Right lobe of liver (tissue), 6 donors: ENCODE measurements at places on chromosomes 1 and 21.

GRCh38 chr1:33943978-33944377, 80.1 kb downstream of the HMGB4 start:
- no peak for DNase-seq
- H3K27me3 ChIP-seq, result no peaks in the 10 kb centered on the region
- no peak overlapping the region for H3K27ac ChIP-seq
- H3K4me3 ChIP-seq, result no peak overlapping the region

- no peaks in the 10 kb centered on the region for H3K36me3 ChIP-seq
- H3K4me1 ChIP-seq, result no peaks in the 10 kb centered on the region
- H3K27me3 ChIP-seq, result no peaks in the 10 kb centered on the region
- H3K4me3 ChIP-seq, result no peak overlapping the region
- no peak overlapping the region for H3K27ac ChIP-seq
These were observed 9.2 kb downstream of the FCRL3 start for GRCh38 chr1:157691285-157691920.

- H3K27ac ChIP-seq, result no peak overlapping the region
- no peaks in the 10 kb centered on the region for H3K4me1 ChIP-seq
- no peak for DNase-seq
- H3K4me3 ChIP-seq, result no peak overlapping the region
These were observed 31.4 kb upstream of the PKP1 start for GRCh38 chr1:201251851-201252430.

DNA sequence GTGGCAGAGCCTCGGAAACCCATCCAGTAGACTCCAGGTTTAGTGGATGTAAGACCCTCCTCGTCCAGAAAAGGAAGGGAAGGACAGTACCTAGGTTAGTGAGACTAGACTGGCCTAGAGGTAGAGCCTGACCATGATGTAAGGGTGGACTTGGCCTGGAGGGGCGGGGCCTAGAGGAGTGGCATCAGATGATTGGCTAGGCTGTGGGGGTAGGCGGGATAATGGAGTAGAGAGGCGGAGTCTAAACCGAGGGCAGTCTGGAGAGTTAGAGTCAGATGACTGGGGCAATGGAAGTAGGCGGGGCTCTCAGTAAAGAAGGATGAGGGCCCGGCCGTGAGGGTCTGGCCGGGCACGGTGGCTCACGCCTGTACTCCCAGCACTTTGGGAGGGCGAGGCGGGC, 70.1 kb downstream of the EPHB2 start:
- H3K36me3 ChIP-seq, result no peaks in the 10 kb centered on the region
- H3K4me1 ChIP-seq, result no peaks in the 10 kb centered on the region
- DNase-seq, result no peak
- H3K27ac ChIP-seq, result no peak overlapping the region

DNA sequence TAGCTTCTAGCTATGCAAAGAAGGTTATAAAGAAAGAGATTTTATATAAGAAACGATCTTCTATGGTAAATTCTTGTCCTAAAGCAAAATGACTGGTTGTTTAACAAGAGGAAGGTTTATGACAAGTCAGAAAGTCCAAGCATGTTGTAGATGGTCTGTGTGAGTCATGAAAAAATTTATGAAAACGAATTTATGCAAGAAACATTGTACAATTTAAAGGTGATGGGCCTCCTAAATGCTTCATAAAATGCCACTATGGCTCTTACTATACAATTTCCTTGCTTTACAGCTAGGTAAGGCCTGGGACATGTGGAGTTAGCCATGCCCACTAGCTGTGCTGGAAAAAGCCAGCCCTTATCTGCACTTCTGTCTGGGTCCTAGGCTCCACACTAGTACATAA, 125.4 kb downstream of the PTGER3 start:
- no peak overlapping the region for H3K4me3 ChIP-seq
- no peak overlapping the region for H3K27ac ChIP-seq
- no peak for DNase-seq
- no peaks in the 10 kb centered on the region for H3K36me3 ChIP-seq
- no peaks in the 10 kb centered on the region for H3K27me3 ChIP-seq

DNA sequence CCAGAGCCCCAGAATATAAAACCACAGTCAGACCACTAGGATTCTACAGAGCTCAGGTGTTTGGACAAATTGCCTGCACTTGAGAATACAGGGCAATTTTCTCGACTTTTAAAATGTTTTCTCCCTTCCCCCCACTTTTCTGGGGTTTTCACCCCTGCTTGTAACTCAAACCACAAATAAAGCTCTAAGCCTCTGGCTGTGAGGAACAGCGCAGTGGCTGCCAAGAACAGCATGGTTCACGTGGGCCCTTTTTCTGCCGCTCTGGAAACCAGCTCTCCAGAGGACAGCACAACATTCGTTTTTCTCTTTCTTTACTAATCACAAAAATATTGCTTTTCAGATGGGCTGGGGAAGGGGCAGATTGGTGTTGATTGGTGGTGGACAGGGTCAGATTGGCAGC, 102.2 kb upstream of the JUN start:
- no peaks in the 10 kb centered on the region for H3K27me3 ChIP-seq
- no peak overlapping the region for H3K27ac ChIP-seq
- no peak overlapping the region for H3K4me3 ChIP-seq
- H3K4me1 ChIP-seq, result no peaks in the 10 kb centered on the region
- no peaks in the 10 kb centered on the region for H3K36me3 ChIP-seq
- DNase-seq, result no peak

- H3K27me3 ChIP-seq, result no peaks in the 10 kb centered on the region
- no peaks in the 10 kb centered on the region for H3K4me1 ChIP-seq
- no peak overlapping the region for H3K4me3 ChIP-seq
- no peaks in the 10 kb centered on the region for H3K36me3 ChIP-seq
- H3K27ac ChIP-seq, result no peak overlapping the region
These were observed 7.4 kb downstream of the ZNF436 start for GRCh38 chr1:23362218-23362713.

DNA sequence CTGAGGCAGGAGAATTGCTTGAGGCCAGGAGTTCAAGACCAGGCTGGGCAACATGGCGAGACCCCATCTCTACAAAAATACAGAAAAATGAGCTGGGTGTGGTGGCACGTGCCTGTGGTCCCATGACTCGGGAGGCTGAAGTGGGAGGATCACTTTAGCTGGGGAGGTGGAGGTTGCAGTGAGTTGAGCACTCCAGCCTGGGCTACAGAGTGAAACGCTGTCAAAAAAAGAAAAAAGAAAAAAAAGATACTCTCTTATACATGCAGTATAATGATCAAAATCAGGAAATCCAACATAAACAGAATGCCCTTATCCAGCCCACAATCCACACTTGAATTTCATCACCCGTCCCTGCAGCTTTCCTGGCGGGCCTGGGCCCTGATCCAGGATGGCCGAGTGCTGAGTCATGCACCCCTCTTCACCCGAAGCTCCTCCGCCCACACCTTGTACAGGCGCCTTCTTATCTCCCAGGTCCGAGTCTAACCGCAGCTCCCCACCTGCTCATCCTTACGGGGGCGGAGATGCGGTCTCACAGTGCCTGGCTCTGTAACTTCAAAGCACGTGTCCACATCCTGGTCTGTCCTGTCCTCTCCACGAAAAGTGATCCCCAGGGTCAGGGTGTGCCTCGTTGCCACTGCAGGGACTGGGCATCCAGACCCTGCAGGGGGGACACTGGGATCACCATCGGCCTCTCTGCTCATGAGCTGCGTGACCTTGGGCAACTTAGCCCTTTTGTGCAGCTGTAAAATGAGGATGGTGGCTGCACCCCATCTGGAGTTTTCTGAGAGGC, 120.2 kb upstream of the SLC45A1 start:
- H3K27me3 ChIP-seq, result no peaks in the 10 kb centered on the region
- no peaks in the 10 kb centered on the region for H3K36me3 ChIP-seq
- no peak overlapping the region for H3K4me3 ChIP-seq
- peak overlapping the region; percentile 58 for H3K27ac ChIP-seq
- H3K4me1 ChIP-seq, result peaks cover 31% of the 10 kb centered on the region

- H3K4me1 ChIP-seq, result no peaks in the 10 kb centered on the region
- no peak overlapping the region for H3K4me3 ChIP-seq
- H3K27me3 ChIP-seq, result no peaks in the 10 kb centered on the region
- DNase-seq, result no peak
- H3K27ac ChIP-seq, result no peak overlapping the region
These were observed 7.1 kb downstream of the GIPC2 start for GRCh38 chr1:78052685-78053405.

- H3K4me3 ChIP-seq, result no peak overlapping the region
- no peaks in the 10 kb centered on the region for H3K36me3 ChIP-seq
- peaks cover 10% of the 10 kb centered on the region for H3K4me1 ChIP-seq
- no peaks in the 10 kb centered on the region for H3K27me3 ChIP-seq
- DNase-seq, result no peak
These were observed 36.7 kb upstream of the RASAL2 start for GRCh38 chr1:178057141-178057765.

DNA sequence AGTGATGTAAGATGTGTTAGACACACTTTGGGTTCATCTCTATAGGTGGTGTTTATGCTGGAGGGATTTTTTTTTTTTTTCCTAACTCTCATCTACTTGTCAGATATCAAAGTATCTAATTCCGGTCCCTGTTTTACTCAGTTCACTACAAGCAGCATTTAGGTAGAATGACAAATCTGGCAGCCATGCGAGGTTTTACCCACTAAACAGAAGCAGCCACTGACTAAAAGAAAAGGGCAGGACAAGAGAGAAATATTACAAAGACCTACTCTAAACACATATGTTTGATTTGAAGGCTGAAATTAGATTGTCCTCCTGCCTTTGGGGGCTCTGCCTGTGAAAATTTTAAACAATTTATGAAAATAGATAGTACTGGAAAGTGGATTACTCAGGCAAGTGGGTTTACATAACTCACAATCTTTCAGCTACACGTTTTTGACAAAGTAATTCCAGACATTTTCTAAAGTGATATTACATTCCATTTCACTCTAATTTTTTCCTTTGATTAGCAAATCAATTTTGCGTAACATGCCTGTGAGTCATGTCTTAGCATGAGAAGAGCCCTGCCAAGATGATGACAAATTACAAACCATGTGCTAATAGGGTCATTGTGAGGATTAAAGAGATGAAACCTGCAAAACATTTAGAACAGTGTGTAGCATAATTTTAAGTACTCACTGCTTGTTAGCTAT, 172.6 kb downstream of the PLA2G4A start:
- no peaks in the 10 kb centered on the region for H3K4me1 ChIP-seq

DNA sequence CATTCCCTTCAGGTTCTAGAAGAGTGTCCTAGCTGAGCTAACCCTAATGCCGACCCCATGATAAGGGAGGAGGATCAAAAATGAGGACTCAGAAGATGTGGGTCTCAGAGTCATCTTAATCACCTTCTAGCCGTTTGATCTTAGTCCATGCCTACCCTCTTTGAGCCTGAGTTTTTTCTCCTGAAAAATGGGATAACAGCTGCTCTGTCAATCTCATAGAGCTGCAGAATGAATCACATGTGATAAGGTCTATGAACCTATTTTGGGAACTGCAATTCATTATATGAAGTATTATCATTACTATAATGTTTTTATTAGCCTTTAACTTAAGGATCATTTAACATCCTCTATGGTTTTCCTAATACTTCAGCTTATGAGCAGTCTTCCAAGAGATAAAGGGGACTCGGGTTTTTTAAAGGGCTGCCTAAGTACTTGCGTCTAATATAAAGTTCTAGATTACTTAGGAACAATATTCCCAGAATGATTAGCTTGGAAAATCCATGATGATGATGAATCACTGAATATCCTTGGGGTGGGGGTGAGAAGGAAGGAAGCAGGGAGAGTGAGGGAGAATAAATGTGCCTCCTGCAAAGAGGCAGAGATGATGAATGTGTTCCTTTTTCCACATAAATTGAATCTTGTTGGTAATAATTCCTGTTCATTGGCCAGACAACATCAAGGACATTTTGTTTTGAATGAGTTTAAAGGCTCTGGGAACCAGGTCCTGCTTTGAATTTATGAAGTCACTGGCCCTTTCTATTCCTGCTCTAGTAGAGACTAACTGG, 66.8 kb downstream of the COLGALT2 start:
- H3K4me1 ChIP-seq, result no peaks in the 10 kb centered on the region
- no peak overlapping the region for H3K4me3 ChIP-seq
- no peaks in the 10 kb centered on the region for H3K27me3 ChIP-seq
- no peak overlapping the region for H3K27ac ChIP-seq
- no peak for DNase-seq
- no peaks in the 10 kb centered on the region for H3K36me3 ChIP-seq
